ENCODE measurements at places on chromosomes 12 and 14.

DNA sequence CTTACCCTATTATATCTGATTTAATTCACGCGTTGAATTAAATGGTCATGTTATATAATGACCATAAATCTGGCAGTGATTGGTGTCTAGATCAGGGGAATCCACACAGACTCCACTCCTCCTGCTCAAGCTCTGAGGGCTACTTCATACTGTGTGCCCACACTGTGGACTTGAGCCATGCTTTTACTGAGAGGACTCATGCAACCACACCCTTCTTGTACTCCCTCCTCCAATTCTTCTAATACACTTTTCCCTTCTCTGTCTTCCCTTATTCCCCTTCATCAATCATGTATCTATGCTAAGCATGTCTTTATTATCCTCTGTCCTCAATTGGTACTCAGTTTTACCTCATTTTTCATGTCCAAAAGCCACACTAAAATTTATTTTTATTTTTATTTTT, 37.7 kb upstream of the LRFN5 start:
- no peak for DNase-seq

GRCh38 chr12:58106195-58106594, 164.8 kb downstream of the ATP23 start:
- no peak for DNase-seq

GRCh38 chr12:124913474-124914391, 717 bp downstream of the UBC start:
- no peak for DNase-seq

DNA sequence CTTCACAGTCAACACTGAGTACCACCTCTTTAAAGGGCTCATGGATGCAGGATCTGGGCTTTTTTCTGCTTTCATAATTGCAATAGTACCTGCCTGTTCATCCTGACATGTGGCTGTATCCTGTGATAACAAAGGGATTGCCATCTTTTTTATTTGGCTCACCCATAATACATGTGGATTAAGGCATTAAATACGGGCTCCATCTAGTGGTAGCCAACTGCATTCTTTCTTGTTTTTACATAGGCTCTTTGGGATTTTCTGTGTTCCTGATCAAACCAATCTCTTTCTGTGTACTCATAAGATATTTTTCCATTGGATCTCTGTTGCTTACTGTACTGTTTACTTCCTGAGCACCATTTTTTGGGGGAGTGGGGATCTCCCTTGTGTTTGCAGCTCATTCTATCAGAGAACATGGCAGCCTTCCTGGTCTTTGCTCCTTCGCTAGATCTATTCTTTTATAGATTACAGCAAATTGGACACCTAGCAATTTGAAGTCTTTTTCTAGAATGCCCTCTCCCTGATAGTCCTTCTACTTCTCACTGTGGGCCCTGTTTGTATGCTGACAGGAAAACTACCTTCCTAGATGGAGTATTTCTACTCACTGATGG, 723.4 kb upstream of the MDGA2 start:
- DNase-seq: peak; percentile 16

- no peak for DNase-seq
These were observed 245.5 kb downstream of the BCL11B start for GRCh38 chr14:99026471-99026870.

DNA sequence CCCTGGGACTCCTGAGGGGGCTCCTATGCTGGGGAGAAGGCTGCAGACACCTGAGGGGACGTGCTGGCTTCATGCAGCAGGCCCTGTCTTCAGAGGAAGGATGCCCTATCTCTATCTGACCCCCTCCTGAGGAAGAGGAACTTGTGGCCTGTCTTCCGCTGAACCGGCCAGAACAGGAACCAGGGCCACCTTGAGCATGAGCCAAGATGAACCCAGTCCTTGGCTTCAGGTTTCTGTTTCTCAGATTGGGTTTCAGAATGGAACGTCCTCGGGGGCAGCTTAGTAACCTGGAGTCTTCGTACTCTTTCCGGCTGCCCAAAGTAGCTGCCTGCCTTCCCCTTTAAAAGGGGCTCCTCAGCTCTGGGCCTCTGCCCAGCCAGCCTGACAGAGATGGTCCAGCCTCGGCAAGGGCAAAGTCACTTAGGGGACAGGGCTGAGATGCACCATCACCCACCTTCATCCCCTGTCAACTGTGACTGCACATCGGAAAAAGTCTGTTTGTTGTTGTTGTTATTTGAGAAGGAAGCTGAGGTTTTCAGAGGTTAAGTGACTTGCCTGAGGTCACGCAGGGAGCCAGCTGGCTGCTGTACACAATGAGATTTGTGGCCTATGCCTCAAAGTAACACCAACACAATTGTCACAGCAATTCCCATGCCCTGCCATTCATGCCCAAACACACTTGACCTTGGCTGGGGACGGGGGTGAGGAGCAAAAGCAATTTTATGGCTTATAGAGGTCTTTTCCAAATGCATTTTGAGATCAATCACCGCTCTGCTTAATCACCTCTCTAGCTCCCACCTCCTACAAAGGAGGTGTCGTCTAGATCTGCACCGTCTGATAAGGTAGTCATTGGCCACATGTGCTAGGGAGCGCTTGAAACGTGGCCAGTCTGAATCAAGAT, 13.4 kb downstream of the ASB2 start:
- no peak for DNase-seq

- DNase-seq: no peak
These were observed 117.8 kb upstream of the LHX5 start for GRCh38 chr12:113589437-113589836.

DNA sequence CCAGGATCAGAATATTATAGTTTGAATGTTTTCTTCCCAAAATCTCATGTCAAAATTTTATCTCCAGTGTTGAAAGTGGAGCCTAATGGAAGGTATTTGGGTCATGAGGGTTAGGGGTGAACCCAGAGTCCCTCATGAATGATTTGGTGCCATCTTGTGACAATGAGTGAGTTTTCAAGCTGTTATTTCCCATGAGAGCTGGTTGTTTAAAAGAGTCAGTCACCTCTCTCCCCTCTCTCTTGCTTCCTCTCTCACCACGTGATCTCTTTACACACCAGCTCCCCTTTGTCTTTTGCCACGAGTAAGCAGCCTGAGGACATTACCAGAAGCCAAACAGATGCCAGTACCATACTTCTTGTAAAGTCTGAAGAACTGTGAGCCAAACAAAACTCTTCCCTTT, 561.6 kb downstream of the RERGL start:
- DNase-seq: no peak

DNA sequence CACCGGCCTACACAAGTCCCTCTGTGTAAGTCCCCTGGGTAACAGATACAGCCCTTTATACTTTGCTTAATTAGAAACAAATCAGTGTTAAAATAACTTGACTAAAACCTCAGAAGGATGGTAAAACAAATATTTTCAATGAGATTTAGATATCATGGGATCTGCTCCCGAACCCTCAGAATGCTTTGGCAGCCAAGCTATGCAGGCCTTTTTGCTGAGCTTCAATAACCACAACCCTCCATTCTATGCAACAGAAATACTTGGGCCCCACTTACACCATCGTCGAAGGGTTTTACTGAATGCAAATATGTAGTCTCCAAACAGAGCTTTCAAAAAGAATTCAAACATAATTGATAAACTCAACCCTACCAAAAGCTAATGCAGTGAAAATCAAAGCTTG, 29.3 kb upstream of the PITPNM2 start:
- no peak for DNase-seq

- DNase-seq: no peak
These were observed 36.7 kb upstream of the PZP start for GRCh38 chr12:9244894-9245293.

DNA sequence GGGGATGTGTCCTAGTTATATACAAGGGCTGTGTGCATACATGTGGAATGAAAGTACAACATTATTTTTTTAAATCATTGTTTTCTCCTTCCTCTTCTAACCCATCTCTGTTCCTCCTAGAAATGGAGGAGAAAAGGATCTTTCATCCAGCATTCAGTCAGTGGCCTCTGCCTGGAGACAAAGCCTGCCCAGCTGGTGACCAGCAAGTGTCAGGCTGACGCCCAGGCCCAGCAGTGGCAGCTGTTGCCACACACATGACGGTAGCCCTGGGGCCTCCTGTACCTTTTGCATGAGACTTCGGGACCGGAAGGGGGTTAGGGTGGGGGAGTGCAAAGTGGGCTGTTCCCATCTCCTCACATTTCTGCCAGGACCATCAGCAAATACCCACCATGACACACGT, 46.2 kb downstream of the ERH start:
- DNase-seq: no peak

DNA sequence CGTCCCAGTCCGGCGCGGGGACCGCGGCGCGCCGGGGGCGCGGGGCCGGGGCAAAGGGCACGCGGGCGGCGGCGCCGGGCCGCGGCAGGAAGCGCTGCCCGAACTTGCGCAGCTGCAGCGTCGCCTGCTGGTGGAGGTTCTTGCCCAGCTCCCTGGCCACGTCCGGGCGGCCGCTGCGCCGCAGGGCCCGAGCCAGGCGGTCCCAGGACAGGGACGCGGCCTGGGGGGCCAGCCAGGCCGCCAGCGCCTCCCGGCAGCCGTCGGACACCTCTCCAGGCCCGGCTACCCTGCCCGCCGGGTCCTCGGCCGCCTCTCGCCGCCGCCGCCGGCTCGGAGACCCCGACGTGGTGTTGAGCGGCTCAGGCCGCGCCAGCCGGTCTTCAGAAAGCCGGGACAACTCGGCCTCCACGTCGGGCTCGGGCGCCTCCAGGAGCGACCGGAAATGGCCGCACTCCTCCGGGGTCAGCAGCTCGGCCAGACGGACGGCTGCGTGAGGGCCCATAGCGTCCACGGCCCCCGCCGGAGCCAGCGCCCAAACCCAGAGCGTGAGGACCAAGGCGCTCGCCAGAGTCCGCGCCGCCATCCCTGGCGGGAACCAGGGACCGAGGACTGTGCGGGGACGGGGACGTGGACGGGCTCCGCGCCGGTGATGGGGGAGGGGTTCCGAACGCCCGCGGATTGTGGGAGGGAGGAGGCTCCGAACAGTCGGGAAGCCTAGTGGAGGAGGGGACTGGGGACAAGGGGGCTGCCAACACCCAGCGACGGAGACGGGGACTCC, 34.0 kb downstream of the FIGNL2 start:
- DNase-seq: no peak

GRCh38 chr14:52268279-52269061, 972 bp downstream of the PTGDR start:
- no peak for DNase-seq

DNA sequence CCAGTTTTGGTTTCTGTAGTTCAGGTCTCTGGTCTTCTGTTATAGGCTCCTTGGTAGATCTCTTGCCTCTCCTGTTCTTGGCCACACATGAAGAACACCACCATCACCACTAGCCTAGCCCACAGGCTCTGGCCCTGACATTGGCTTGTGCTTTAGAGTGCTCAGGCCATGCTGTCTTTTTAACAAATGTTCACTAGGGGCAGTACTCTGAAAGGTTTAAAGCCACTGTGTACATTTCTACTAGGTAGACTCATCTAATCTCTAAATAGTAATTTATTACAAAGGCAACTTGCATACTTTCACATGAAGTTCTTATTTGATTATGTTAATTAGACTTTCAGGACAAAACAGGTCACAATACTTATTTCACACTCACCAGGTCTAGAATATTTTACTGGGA, 38.3 kb downstream of the PDE6H start:
- DNase-seq: no peak

DNA sequence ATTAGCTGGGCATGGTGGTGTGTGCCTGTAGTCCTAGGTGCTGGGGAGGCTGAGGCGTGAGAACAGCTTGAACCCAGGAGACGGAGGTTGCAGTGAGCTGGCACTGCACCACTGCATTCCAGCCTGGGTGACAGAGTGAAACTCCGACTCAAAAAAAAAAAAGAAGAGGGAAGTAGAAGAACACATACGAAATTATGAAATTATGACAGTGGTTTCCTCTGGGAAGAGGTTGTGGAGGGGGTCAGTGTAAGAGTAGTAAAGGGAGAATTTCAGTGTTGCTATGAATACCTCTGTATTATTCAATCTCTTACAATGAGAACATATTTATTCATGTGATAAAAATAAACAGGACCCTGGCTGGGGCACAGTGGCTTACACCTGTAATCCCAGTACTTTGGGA, 24.7 kb upstream of the CSRNP2 start:
- DNase-seq: no peak

- no peak for DNase-seq
These were observed 14.3 kb upstream of the ZFP36L1 start for GRCh38 chr14:68807148-68807600.

- no peak for DNase-seq
These were observed 519.8 kb upstream of the TMPO start for GRCh38 chr12:97995559-97995958.

- DNase-seq: no peak
These were observed 1.8 kb downstream of the SLC8A3 start for GRCh38 chr14:70186900-70187451.

- DNase-seq: no peak
These were observed 44.2 kb downstream of the ARID2 start for GRCh38 chr12:45773747-45774146.

DNA sequence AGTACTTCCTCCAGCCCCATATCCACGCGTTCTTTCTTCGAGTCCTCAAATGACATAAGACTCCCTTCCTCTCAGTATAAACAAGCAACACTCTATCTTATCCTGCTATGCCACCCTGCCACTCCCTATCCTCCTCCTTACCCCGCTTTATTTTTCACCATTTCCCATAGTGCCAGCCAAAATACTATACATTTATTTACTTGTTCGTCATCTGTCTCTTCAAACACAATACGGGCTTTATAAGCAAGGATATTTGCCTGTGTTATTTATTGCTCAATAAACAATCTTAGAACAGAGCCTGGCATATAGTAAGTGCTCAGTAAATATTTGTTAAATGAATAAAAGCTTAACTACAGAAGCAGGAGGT, 444.9 kb downstream of the EGLN3 start:
- no peak for DNase-seq

DNA sequence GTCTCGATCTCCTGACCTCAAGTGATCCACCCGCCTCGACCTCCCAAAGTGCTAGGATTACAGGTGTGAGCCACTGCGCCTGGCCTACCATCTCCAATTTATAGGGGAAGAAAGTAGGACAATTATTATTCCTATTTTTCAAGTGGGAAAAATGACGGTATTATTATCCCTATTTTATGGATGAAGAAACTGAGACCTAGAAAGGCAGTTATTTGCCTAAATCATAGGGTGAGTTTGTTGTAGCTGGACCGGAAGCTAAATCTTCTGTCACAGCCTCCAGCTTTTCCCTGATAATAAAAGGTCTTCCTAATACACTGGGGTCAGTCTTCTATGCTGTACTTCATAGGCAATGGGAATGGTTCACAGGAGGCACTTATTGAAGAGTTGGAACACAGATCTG, 13.8 kb downstream of the SLC7A8 start:
- no peak for DNase-seq

Measured in NCI-H1436 (cell line).